ENCODE measurements at places on chromosomes 13 and 19.

DNA sequence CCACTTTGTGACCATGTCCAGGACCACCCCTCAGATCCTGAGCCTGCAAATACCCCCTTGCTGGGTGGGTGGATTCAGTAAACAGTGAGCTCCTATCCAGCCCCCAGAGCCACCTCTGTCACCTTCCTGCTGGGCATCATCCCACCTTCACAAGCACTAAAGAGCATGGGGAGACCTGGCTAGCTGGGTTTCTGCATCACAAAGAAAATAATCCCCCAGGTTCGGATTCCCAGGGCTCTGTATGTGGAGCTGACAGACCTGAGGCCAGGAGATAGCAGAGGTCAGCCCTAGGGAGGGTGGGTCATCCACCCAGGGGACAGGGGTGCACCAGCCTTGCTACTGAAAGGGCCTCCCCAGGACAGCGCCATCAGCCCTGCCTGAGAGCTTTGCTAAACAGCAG lies 7.7 kb upstream of the CEACAM7 start:
- DNase-seq, result no peak

- peak; percentile 72 for DNase-seq
These were observed 93.8 kb upstream of the SOX1 start for GRCh38 chr13:111973186-111973585.

DNA sequence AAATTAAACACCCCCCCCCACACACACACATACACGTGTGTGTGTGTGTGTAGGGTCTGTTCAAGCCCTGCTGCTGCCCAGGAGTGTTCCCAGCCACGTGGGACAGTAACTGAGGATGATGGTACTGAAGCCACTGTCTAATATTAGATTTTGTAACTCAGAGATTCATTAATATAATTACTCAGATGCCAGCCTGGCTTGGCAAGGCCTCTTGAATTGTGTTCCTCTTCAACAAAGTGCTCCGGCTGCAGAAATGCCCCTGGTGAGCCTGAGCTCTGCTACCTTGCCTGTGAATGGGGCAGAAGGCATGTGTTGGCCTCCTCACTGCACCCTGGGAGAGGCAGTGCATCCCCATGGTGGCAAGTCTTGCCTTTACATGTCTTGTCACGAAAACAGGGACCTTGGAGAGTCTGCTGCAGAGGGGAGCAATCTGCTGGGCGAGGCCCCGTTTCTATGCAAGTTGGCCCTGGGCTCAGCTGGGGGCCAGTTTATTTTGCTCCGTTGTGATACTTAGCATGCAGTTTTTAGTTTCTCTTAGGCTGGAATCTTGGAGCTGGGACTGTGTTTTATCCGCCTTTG lies 44.0 kb downstream of the NFIX start:
- DNase-seq, result no peak

- no peak for DNase-seq
These were observed 4.5 kb downstream of the MRPL4 start for GRCh38 chr19:10256551-10256950.

DNA sequence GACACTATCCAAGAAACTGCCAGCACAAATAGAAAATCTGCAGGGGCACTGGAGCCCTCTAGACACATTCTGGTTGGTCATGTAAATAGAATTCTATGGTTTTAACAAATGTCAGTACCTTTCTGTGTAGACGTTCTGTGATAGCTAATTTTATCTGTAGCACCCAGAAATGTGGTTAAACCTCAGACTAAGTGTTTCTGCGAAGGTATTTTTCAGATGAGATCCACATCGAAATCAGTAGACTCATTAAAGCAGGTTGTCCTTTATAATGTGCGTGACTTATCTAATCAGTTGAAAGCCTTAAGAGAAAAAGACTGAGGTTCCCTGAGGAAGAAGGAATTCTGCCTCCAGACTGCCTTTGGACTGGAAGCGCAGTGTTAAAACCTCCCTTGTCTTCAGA lies 922.9 kb downstream of the EFNB2 start:
- DNase-seq, result no peak

GRCh38 chr19:50258918-50259372 lies 55.5 kb downstream of the MYH14 start:
- no peak for DNase-seq

DNA sequence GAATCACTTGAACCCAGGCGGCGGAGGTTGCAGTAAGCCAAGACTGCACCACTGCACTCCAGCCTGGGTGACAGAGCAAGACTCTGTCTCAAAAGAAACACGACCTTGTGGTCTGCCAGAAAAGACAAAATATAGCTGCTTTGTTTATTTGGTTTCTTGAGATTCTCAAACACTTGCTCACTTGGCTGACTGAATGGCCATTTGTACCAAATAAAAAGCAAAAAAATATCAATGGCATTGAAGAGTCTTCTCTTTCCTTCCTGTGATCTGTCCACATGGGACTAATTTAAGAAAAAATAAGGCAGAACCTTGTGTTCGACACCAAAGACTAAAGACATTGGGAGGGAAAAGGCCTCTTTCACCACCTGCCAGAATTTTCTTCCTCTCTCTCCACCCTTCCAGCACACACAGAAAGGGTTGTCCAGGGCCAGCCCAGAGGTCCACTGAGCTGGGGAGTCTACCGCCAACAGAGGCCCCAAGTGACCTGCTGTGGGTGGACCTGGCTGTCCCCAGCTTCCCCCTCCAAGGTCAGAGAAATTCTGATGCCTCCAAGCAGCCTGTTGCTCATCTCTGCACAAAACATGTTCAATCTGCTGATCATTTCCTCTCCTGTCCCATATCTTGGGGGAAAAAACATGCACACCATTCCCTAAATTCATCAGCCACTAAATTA lies 5.9 kb downstream of the BRME1 start:
- no peak for DNase-seq

DNA sequence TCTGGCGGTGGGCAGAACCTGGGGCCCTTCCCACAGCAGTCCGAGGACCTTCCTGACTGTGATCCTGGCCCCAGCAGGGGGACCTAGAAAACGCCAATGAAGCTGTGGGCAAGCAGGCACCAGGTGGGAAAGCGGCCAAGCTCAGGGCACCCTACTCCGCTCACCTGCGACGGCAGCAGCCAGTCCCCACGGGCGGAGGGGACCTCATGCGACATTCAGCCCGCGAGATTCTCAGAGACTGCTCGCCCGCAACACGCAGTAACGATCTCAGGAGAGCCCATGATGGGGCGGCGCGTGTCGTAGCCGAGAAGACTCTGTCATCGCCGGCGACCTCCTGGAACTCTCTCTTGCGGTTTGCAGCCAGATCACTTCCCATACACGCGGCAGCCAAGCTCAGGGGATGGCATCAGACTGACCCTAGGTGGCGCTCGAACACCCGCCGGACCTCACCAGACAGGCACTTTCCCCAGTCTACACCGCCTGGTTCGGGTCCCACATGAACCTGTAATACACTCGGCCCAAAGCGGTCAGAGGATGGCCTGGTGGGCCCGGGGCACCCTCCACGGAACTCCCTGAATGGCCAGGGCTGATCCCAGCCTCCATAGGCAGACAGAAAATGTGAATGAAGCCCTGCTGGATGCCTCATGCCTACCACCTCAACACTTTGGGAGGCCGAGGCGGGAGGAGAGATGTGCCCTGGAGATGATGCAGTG lies 26.5 kb downstream of the MAN2B1 start:
- DNase-seq, result peak; percentile 80

DNA sequence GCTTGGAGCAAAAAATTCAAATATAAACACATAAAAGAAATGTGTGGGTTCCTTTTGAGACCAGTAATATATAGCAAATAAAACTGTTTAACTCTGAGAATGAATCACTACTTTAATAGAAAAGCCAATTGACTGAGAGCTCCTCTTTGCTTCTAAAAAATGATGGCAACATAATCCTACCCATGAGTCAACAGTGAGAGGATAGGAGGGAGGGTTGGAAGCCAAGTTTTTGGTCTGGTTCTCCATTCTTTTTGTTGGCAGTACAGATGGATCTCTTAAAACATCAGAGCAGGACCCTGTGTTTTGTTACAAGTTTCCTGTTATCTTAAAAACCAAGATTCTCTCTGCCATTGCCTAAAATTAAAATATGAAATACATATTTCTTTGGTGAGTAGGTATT lies 50.0 kb upstream of the POSTN start:
- DNase-seq, result no peak

DNA sequence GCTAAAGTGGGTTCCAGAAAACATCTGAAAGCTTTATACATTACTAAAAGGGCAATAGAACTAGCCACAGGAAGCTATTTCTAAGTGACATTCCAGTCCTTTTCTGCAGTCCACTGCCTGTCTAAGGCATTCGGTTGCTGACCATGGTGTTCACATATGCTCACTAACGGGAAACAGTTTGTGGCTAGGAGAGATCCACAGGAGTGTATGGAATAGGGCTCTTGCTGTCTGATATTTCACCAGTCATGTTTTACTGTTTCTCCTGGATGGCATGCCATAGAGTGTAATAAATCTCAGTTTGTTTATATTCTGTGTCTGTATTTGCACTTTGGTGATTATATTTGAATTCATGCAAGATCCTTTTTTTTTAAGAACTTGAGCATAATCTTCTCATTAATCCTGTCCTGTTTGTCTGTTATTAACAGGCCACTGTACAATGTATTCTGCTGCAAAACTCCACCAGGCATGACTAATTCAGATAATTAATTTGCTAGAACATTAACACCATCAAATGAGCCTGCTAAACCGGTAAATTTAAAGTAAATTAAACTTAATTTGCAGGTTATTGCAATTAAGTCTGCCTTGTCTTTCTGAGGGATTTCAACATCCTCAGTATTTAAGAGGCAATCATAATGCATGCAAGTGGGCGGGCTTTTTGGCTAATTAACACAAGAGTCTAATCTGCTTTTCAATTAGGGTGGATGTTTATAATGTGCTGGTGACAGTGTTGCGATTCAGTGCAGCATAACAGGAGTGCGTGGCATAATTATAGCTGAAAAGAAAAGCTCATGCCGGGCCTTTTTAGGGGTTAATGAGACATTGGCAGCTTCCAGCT lies 201.3 kb downstream of the POU4F1 start:
- no peak for DNase-seq

- no peak for DNase-seq
These were observed 2.9 kb upstream of the FTL start for GRCh38 chr19:48962029-48962848.

GRCh38 chr19:8233370-8233769 lies 24.2 kb downstream of the CERS4 start:
- DNase-seq, result no peak

DNA sequence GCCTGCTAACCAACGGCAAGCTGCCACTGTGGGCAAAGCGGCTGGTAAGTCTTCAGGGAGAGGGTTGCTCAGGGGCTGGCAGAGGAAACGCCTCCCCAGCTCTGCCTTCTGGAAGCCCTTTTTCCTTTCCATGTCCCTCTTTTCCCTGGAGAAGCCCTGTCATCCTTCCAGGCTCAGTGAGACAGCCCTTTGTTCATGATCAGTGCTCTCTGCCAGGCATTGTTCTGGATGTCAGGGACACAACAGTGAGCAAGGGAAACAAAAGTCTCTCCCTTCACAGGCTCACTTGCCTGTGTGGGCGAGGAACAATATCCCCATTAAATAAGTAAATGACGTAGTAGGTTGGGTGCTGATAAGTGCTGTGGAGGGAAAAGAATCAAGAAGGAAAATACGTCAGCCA lies 13.9 kb upstream of the OVOL3 start:
- no peak for DNase-seq

DNA sequence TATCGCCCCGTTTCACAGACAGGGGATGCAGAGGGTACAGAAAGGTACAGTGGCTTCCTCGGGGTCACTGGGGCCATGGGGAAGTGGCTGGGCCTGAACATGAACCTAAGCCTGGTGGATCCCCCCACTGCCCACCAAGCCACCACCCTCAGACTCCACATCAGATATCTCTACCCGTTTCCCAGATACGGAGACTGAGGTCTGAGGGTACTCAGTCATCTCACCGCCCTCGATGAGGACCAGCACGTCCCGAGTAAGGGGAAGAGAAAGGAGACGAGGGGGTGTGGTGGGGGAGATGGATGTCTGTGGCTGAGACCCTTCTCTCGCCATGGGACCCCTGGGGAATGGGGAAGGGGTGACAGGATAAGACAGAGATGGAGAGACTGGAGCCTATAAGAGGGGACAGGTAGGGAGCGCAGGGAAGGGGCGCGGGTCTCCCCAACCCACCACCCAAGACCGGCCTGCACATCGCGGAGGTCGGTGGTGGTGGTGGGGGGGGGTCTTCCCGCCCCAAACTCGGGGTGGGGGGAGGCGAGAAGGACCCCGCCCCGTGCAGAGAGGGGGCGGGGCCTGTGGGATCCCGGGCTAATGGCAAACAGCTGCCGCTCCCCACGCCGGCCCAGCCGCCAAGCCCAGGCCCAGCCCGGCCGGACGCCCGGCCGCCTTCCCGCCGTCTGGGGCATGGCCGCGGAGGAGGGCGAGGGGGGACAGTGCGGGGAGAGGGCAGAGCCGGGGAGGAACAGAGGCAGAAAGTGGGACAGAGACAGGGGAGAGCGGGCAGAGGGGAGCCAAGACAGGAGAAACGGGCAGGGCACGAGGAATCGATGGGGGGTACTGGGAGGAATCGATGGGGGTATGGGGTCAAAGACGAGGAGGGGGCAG lies 698 bp downstream of the KANK2 start:
- DNase-seq, result no peak

DNA sequence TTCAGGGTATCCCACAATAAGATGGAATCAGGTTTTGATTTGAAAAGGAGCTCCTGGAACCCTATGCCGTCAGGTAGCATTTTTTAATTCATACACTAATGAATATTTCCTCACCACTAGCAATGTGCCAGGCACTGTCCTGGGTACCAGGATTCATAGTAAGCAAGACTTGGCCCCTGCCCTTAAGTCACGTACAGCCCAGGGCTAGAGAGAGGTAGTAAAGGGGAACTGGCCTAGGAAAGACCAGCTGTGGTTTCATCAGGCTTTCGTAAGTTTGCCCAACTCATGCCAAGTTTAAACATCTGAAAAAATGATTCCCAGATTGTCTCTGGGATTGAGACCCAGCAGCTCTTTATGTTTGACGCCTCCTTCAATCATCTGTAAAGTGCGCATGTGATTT lies 45.9 kb upstream of the AMER2 start:
- DNase-seq, result no peak

GRCh38 chr13:66558506-66558905 lies 671.6 kb downstream of the PCDH9 start:
- no peak for DNase-seq

GRCh38 chr13:23842406-23842805 lies 46.8 kb downstream of the MIPEP start:
- DNase-seq, result no peak

DNA sequence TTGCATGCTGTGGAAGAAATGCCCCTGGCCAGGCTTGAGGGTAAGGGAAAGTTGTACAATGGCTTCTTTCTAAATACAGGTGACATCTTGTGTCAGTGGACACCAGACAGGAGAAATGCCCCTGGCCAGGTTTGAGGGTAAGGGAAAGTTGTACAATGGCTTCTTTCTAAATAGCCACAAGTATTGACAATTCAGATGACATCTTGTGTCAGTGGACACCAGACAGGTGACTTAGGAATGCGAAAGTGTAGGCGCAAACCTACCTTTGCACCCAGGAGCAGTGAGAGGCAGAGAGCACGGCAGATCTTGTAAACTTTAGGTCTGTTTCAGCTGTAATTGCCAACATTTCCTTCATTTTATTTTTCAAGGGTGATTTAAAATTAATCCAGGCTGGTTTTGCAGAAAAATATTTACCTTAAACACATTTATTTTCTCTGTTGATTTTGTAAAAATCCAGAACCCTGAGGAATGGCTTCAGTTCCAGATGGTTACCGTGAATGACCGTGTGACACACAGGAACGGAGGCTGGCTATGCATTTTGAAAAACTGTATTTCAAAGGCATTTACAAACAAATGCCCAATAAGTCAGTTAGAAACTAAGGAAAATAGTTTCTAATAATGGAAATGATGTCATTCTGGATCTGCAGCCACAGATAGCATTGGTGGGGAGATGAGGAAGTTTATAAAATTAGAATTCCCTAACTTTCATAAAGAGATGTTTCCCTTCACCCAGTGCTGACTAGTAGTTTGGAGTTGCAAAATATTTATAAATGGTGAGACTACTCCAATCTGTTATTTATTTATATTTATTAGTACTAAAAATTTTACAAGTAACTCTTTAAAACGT lies 34.9 kb downstream of the TNFSF13B start:
- DNase-seq, result no peak
